ENCODE measurements at places on chromosomes 1 and 21.

DNA sequence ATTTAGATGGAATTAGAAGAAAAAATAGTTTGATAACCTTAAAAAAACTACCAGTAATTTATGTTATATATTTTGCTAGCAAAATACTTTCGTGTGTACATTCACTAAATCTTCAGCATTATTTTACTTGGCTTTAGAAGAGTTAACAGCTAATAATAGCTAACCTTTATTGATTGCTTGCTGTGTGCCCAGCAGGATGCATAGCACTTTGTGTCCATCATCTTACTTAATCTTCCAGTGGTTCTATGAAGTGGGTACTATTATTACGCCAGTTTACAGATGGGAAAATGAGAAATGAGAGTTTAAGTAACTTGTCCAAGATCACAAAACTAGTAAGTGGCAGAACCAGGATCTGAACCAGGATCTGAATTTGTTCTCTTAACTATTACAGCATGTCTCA, 41.7 kb upstream of the GPR25 start:
- no peak for DNase-seq

DNA sequence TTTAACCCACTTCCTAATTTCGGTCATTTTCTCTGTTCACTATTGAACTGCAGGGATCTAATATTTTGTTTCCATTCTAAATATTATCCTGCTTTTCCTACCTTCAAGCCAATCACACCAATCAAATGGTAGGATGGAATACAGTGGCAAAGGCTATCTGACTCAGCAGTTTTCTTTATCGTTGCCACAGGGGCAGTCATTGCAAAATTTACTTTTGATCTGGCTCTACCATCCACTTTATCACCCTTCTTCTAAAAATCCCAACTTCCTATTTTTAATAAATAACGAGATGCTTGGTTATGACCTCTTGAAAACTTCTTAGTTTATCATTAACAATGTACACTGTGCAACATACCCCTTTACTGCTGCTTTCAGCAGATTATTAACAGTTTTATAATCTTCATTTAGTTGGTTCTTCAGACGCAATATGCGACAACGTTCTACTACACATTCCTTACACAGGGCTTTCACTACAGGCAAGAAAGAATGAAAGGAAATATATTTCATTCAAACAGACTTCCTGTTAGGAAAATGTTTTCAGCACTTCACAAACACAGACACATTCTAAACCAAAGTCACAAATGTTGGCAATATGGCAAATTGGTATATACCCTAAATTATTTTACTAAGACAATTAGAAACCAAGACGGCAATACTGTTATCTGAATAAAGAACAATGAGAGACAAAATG, 52.3 kb upstream of the RAP1GAP start:
- DNase-seq = no peak

DNA sequence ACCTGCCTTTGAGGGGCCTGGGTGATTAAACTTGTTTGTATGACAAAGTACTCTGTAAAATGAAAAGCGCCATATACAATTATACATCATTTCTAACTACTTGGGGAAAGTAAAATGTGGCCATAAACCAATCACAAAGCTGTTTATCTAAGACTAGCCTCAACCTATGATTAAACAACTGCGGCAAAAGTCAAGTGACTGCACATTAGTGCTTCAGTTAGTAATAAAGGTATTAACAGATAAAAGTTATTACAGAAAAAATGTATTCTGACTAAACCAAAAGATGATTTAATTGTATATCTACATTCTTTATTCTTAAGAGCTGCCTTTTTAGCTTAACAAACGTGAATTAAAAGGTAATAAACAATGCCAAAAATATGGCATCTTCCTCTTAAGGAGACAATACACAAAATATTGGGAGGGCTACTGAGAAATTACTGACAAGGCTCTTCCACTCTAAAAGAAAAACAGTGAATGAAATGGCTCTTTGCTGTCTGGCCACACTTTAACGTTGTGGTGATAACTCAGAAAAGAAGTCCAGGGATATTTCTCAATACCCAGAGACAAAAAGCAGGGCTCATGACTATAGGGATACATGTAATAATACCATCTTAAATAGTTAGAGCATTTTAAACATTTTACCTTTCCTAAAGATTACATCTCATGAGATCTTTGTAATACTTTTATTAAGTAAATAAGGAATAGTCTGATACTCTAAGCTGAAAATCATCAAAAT, 8.6 kb downstream of the ARHGAP29 start:
- DNase-seq = no peak

DNA sequence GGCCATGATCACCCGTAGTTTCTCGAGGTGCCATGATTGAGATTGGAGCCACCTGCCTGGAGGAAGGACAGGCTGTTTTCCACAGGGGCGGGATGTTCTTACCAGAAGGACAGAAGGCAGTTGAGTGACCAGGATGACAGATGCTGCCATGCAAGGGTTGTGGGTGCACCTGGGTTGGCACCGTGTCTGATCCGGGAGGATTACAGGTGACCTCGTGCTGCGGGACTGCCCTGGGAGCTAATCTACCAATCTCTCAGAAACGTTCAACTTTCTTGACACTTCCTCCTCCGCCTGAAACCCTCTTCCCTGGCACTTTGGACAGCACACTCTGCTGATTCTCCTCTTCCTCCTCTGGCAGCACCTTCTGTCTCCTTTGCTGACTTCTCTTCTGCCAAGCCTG, 13.8 kb upstream of the SLC6A9 start:
- no peak for DNase-seq

DNA sequence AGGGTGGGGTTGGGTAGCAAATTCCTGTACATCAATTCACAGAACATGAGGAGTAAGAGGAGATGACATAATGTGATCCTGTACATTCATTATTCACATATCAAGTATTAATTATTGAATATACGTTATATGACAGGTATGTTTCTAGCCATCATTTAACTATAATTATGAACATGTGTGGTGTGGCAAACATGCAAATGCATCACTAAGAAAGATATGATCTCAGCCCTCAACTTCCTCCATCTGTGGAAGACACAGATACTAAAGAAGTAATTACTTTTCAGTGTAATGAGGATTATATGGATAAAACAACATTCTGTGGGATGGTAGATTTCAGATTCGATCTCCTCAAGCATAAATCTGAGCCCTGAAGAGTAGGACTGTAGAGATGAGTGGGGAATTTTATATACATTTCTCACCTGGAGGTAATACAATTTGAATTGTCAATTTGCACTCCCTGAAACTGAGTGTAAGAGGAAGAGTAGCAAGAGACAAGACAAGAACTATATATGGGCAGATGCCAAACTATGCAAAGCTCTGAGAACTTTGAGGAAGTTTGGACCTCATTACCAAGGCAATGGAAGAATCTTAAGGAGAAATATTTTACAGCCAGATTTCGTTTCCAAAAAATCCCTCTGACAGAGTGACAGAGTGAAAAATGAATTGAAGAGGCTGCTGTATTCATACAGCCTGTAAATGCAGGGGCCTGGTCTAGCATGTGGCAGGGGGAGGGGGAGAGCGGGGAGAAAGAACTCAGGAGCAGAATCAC, 275.5 kb downstream of the TPR start:
- no peak for DNase-seq

DNA sequence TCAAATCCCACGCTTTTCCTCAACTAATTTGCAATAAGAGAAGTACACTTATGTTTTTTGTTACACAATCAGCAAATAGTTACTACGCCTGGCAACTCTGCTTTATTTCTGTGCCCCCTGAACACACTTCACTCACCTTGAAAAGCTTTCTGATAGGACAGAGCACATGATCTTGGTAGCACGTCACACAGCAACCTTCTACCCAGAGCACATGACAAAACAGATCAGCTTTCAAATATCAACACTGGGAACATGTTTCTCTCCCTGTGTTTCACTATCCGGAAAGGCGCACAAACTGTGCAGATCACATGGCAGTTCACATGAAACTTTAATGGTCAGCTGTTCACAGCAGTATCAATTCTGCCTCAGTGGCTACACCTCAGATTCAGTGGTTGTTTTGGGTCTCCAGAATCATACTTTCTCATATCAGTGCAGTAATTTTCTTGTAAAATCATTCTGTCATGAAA, 2.2 kb downstream of the SLC19A2 start:
- no peak for DNase-seq

DNA sequence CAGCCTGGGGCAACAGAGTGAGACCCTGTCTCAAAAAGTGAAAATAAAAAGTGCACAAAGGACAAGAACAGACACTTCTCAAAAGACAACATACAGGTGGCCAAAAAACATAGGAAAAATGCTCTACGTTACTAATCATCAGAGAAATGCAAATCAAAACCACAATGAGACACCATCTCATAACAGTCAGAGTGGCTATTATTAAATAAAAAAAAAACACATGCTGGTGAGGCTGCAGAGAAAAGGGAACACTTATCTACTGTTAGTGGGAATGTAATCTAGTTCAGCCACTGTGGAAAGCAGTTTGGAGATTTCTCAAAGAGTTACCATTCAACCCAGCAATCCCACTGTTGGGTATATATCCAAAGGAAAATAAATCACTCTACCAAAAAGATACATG, 173.2 kb downstream of the SMYD3 start:
- DNase-seq = no peak

GRCh38 chr1:199742547-199742946, 285.0 kb upstream of the NR5A2 start:
- DNase-seq = no peak

DNA sequence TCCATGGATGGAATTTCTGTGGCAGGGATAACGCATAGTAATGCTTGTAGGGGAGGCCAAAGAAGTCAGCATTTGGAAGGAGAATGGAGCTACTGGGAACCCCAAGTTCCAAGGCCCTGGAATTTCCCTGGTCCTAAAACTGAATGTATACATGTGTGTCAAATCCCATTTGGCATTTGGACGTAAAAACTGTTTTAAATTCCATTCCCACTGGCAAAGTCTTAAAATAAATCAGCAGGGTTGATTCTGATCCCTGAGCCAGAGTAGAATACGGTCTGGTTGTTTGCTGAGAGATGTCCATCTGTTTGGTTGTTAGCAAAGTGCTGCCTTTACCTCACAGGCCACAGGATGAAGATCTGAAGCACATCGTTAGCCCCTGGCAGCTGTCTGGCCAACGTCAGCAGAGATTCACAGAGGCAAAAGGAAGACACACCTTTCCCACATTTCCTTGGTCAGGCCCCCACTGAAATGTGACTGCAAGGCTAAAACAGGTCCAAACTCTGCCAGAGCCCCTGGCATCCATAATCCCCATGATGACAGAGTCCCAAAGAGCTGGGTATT, 62.2 kb downstream of the GORAB start:
- DNase-seq = no peak

DNA sequence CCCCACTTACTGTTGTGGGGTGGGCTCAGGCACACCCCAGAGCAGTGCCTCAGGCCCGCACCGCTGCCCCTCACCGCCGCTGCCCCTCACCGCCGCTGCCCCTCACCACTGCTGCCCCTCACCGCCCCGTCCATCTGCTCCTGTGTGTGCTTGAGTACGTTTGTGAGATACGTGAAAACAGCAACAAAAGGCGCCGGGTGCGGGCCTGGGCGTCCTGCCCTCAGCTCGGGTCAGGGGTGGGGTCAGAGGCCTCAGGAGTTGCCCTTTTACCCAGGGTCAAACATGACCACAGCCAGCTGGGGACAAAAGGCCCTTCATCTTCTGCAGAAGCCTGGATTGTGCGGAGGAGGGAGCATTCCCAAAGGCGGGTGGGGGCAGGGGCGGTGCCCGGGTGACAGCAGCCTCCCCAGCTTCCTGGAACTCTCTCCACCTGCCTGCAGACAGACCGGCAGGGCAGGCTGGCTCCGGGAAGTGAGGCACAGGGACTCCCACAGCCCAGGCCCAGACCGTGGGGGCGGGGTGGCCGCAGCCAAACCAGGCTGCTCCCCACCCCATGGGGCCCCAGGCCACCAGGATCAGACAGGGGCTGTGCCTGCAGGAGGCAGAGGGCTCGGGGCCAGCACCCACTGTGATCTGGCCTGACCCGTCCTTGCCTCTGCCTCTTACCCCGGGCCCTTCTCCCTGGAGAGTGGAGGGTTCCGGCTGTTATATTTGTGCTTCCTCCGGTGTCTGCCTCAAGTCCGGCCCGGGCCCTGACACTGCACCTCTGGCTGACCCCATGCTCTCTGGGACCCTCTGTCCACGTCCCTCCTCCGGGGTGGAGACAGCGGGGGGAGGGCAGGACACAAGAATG, 2.3 kb upstream of the VWA1 start:
- DNase-seq = no peak

DNA sequence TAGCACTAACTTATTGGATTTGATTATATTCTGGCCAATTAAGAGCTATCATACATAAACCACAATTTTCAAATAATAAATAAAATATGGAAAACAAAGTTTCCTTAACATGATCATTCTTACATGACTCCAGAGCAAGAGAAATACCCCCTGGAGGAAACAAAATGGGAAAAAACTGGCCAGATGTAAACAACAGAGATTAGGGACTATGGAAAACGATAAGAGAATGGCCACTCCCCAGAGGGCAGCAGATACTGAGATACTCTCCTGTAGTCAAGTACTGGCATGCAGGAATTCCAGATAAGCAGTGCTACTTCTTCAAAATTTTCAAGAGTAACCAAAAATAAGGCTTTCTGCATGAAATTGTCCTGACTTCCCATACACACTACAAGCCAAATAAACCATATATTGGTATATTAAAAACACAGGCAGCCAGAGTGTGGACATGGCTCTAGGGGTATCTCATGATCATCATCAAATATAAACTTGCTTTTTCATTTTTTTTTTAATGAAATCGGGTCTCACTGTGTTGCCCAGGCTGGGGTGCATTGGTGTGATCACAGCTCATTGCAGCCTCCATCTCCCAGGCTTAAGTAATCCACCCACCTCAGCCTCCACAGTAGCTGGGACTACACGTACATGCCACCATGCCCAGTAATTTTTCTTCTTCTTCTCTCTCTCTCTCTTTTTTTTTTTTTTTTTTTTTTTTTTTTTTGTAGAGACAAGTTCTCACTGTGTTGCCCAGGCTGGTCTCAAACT, 118.5 kb downstream of the EIF4G3 start:
- no peak for DNase-seq

GRCh38 chr1:221638595-221638994, 103.3 kb downstream of the DUSP10 start:
- DNase-seq = no peak

- DNase-seq = no peak
Observed at GRCh38 chr1:38084700-38085099, 38.1 kb upstream of the POU3F1 start.

DNA sequence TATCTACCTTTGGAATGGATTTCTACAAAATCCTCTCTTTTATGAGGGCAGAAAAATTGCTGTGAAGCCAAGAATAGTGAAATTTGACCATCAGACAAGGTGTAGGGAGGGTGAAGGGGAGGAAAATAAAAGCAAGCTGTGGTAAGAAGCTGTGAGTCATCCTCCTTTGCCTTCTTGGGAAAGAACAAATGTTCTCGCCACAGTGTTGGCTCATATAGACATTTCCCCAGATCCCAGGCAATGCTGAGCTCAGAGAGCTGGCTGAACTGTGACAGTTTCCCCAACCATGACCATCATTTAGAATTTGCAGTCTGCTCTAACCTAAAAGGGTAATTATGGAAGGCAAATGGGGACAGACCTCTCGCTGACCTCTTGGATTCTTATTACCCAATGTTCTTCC, 235.4 kb downstream of the PBX1 start:
- no peak for DNase-seq

GRCh38 chr21:35602811-35603362, 457.4 kb downstream of the SETD4 start:
- no peak for DNase-seq
